Mesenchymal stem cell (in vitro differentiated cells and primary cell): ENCODE measurements at places on chromosomes 3 and 15.

DNA sequence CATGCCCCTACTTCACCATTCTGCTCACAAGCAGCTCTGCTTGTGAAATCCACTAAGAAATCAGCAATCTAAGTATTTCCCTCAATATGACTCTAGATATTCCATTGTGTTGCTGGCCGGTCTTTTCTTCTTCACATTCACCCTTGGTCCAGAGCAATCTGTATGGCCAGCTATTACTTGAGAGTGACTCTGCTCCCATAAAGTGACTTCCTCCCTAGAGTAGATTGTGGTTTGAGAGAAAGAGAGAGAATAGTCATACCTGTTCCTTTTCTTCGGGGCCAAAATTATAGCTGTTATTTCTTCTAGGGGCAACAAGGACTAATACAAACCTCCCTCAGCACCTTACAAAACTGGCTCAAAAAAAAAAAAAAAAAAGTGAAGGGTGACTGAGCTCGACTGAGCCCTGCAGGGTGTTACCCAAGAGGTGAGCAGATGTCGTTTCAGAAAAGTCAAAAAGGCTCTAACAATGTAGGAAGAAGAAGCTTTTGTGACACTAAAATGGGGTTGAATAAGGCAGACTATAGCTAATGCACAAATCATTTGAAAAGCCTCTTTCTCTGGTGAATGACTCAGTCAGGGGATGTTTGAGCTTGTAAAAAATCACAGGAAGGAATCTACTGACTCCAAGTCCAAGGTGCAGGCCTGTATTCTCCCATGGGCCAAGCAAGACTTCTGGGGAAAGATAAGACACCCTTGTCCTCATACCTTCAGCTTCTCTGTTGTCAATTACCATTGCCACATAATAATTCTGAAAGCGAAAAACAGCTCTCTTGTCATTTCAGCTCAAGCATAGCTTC lies 161.0 kb upstream of the SLC24A5 start:
- no peaks in the 10 kb centered on the region for H3K27me3 ChIP-seq
- H3K4me1 ChIP-seq: no peaks in the 10 kb centered on the region
- H3K27ac ChIP-seq: no peak overlapping the region
- H3K36me3 ChIP-seq: no peaks in the 10 kb centered on the region

GRCh38 chr3:33658991-33659848 lies 58.8 kb downstream of the CLASP2 start:
- DNase-seq: peak; percentile 95
- H3K27me3 ChIP-seq: no peaks in the 10 kb centered on the region
- peak overlapping the region; percentile 75 for H3K4me3 ChIP-seq
- H3K4me1 ChIP-seq: peaks cover 4% of the 10 kb centered on the region

DNA sequence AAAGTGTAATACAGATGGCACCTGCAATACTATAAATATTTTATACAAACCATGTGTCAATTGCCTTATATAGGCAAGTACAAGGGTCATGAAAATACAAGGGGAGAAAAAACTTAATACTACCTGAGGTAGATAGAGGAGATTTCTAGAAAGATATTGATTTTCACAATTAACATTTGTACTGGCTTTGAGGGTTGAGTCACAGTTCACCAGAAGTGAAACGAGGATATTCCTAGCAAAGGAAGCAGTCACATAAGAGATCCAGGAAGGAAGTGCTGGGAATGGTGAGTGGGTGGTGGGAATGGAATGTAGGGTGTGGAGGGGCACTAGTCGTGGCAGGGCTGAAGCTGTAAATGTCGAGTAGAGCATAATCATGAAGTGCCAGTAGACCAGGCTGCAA lies 108.7 kb downstream of the P2RY1 start:
- DNase-seq: peak; percentile 9
- no peaks in the 10 kb centered on the region for H3K36me3 ChIP-seq

DNA sequence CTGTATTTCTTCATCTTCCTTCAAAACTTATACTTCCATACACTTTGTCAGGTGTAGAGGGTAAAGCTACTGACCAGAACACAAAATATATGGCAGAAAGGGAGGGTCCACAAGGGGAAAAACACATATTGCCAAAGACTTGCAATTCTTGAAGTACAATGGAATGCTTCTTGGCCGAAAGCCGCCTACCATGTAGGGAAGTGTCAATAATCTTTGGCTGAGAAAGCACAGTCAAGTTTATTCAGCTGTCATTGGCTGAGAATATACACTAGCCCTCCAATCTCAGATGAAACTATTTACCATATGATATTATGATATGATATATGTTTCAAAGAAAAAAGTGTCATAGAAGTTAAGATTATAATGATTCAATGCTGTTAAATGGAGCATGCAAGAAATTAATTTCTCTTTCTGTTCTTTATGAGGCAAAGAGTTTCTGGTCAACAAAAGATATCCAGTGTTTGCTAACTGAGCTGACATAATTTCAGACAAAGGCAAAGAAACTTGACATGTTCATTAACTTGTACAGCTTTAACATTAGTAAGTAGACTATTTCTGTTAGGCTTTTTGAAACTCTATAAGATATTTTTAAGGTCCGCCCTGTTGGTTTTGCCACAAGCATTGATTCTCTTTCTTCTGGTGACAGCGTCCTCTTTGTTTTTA lies 89.0 kb upstream of the LPP start:
- no peak overlapping the region for H3K27ac ChIP-seq
- no peak for DNase-seq

DNA sequence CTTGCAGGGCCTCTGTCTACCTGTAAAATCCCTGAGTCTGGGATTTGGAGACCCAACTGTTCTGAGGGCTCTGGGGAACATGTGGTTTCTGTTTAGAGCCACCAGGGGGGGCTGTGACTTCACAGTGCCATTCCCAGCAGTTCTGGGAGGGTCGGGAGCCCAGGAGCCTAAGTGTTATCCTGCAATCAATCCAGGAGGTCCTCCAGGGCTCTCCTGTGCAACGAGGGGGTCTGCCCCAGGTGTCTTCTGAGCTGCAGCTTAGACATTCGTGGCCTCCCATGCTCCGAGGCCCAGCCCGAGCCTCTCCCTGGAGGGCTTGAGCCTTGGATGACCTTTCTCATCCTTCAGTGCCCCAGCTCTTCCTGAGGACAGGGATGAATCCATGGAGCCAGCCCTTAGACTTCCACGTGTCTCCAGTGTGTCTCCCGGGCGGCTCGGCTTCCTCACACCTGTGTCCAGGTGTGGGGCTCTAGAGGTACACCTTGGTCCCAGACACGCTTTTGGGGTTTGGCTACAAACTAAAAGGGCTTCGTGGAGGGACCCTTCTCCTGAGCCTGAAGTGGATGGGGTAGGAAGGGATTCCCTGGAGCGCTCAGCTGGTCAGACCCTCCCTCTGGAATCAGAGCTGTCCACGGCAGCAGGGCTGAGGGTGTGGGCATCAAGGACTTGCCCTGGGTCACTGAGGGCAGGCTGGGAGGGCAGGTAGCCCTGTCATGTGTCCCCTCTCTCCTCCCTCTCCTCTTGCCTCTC lies 20.3 kb upstream of the ABTB1 start:
- H3K4me1 ChIP-seq: no peaks in the 10 kb centered on the region
- H3K27ac ChIP-seq: no peak overlapping the region
- H3K4me3 ChIP-seq: no peak overlapping the region
- DNase-seq: peak; percentile 67

- H3K4me3 ChIP-seq: no peak overlapping the region
- H3K27me3 ChIP-seq: no peaks in the 10 kb centered on the region
- H3K4me1 ChIP-seq: no peaks in the 10 kb centered on the region
Measured at GRCh38 chr15:60773901-60774300, 295.0 kb upstream of the ICE2 start.

DNA sequence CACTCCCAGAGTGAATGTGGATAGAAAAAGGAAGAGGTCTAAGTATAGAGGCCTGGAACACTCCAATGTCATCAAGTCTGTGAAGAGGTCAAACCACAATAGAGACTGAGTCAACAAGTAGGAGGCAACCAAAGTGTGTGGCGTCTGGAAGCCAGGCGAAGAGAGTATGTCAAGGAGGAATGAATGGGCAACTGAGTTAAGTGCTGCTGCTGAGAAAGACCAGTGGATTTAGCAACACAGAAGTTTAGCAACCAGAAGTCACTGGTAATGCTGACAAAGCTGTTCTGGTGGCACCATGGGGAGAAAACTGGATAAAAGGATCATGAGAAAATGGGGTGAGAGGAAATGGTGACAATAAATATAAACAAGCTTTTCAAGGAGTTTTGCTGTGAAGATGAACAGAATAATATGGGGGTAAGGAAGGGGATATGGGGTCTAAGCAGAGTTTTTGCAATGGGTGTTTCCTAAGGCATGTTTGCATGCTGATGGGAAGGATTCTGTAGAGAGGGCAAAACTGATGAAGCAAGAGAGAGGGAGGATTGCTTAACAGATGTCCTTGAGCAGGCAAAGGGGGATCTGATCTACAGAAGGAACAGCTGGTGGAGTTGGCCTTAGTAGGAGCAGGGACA lies 38.4 kb downstream of the PCOLCE2 start:
- H3K27me3 ChIP-seq: no peaks in the 10 kb centered on the region
- peaks cover 9% of the 10 kb centered on the region for H3K4me1 ChIP-seq
- DNase-seq: peak; percentile 98
- H3K4me3 ChIP-seq: no peak overlapping the region
- H3K27ac ChIP-seq: peak overlapping the region; percentile 8
- peaks cover 3% of the 10 kb centered on the region for H3K36me3 ChIP-seq

DNA sequence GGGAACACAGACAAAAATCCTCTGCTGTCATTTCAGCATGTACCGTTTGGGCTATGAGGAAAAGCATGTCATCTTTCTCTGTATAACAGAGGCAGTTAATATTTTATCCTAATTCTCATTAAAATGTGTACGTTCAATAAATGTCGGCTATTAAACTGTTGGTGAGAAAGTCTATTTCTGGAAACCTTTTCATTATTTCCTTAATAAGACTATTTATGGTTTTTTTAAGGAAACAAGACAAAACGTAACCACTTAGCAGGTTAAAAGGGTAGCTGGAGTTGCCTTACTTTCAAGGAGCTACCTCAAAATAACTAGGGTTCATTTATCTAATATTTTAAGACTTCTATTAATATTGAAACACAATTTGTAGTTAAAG lies 1.8 kb upstream of the STT3B start:
- H3K36me3 ChIP-seq: no peaks in the 10 kb centered on the region
- H3K27me3 ChIP-seq: no peaks in the 10 kb centered on the region
- no peak for DNase-seq
- peaks cover 1% of the 10 kb centered on the region for H3K4me1 ChIP-seq
- H3K4me3 ChIP-seq: peak overlapping the region; percentile 93

- H3K27ac ChIP-seq: no peak overlapping the region
- H3K27me3 ChIP-seq: no peaks in the 10 kb centered on the region
- H3K4me1 ChIP-seq: peaks cover 3% of the 10 kb centered on the region
- peak; percentile 35 for DNase-seq
- H3K4me3 ChIP-seq: no peak overlapping the region
Measured at GRCh38 chr15:81939604-81940440, 106.0 kb downstream of the MEX3B start.

GRCh38 chr3:18868911-18869689 lies 279.2 kb upstream of the KCNH8 start:
- no peaks in the 10 kb centered on the region for H3K27me3 ChIP-seq
- DNase-seq: no peak
- no peak overlapping the region for H3K27ac ChIP-seq
- H3K4me3 ChIP-seq: no peak overlapping the region
- no peaks in the 10 kb centered on the region for H3K36me3 ChIP-seq

DNA sequence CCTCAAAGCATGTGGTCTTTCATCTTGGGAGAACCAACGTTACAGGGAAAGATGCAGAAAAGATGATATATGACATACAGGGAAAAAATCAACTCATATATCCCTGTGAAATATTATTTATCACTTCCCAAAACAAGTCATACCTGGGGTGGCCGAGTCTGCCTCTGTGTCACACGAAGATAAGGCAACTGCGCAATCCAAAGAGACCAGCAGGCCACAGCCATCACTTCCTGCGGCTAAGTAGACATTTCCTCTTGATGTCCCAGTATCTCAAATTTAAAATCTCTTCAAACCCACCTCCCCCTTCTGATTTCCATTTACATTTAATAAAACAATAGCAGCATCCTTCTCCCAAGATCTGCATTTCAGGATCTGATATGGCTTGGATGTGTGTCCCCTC lies 71.5 kb downstream of the IGF2BP2 start:
- H3K36me3 ChIP-seq: peaks cover 21% of the 10 kb centered on the region
- no peak for DNase-seq
- peaks cover 1% of the 10 kb centered on the region for H3K4me1 ChIP-seq
- H3K4me3 ChIP-seq: no peak overlapping the region
- H3K27ac ChIP-seq: no peak overlapping the region
- H3K27me3 ChIP-seq: no peaks in the 10 kb centered on the region

DNA sequence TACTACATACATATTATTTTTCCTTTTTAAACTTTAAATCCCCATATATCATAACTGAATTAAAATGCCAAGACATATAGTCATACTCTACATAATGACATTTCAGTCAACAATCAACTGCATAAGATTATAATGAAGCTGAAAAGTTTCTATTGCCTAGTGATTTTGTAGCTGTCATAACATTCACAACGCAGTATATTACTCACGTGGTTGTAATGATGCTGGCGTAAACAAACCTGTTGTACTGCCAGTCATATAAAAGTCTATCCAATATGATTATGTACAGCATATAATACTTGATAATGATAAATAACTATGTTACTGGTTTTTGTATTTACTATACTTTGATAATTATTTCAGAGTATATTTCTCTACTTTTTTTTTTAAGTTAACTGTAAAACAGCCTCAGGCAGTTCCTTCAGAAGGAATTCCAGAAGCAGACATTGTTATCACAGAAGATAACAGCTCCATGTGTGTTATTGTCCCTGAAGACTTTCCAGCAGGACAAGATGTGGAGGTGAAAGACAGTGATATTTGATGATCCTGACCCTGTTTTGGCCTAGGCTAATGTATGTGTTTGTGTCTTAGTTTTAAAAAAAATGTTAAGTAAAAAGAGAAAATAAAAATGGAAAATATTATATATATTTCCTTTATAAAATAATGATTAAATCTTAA lies 443.4 kb upstream of the UBE2E2 start:
- no peak overlapping the region for H3K27ac ChIP-seq
- H3K27me3 ChIP-seq: no peaks in the 10 kb centered on the region
